ENCODE measurements at places on chromosomes 1 and 21. TPM values are rescaled to one million over a fixed set of nuclear protein-coding genes. Genes with fewer than 3 reads are reported as not detected.

DNA sequence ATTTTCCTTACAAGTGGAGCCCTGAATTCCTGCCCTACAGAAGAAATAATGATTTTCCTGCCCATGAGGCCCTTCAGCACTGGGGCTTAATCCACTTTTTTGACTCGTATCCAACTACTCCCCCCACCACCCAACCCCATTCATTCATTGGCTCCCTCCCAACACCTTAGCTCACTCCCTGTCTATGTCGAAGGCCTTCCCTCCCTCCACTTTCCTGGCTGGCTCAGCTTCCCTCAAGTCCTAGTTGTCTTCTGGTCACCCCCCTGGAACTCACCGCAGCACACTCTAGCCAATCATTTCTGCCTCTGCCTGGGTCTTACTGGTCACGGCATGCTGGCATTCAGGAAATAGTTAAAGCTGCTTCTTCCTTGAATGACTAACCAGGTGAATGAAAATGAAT is 118.9 kb downstream of the PGBD5 start:
- peak; percentile 13 for DNase-seq

DNA sequence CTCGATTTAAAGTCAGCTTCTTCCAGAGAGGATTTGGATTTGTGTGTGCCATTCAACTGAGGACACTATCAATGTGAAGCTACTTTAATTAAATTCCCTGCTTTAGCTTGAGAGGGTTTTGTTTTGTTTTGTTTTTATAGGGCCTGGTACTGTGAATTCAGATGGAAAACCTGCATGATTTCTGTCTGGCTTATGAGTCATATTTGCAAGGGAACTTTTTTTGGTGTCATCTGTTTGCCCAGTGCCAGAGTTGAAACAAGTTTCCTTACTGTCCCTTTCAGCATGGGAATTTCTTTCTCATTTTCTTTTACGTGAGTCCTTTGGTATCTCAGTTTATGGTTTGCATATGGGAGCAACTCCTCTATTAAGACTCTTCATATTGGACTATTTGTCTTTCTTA is 194.6 kb downstream of the GREM2 start:
- no peak for DNase-seq

- DNase-seq: no peak
Measured at GRCh38 chr1:198649968-198650338, 11.1 kb downstream of the PTPRC start.

- peak; percentile 87 for DNase-seq
Measured at GRCh38 chr1:16243936-16244649, 7.1 kb upstream of the CPLANE2 start.

DNA sequence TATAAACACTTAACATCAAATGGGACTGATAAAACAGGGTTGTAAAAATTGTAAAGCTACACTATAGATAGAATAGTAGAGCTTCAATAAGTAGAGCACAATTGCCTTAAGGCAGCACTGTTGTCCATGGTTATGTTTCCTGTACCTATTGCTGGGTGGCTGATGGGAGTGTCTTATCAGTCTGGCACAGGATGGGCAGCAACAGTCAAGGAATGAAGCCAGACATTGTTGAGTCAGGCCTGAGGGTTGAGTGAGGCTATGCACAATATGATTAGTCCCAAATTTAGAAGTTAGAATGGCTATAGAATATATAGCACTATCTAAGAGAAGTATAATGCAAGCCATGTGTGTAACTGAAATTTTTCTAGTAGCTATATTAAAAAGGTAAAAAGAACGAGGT is 25.0 kb upstream of the CD1D start:
- DNase-seq: no peak

BRDT gene
- total RNA-seq: not detected

- no peak for DNase-seq
Measured at GRCh38 chr1:41807390-41807789, 111.3 kb downstream of the HIVEP3 start.

SLC16A4 gene
- 20.5 TPM for total RNA-seq

SYCP1 gene
- total RNA-seq: not detected

GRCh38 chr1:96334236-96334557 is 387.4 kb upstream of the PTBP2 start:
- DNase-seq: no peak

- peak; percentile 86 for DNase-seq
Measured at GRCh38 chr1:1359308-1359663, 931 bp upstream of the MXRA8 start.

SYPL2 gene
- total RNA-seq: 4.2 TPM

GRCh38 chr1:78146205-78146771 is 100.5 kb downstream of the GIPC2 start:
- DNase-seq: no peak

DNA sequence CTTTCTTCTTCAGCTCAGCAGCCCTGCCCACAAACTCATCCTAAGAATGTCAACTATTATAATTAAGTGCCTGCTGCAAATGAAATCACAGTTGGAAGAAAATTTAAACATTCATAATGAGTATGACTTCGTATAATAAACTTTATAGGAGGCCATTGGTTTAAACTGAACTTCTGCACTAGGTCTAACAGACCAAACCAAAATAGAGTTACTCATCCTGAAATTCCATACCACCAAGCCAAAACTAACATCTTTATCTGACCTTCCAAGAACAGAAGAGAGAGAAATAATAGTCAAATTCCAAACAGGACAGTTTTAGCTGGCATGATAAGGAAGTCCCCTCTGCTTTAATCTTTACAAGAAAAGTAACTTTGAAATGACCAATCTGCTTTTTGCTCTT is 472.4 kb upstream of the PRMT6 start:
- DNase-seq: no peak

RGS13 gene
- 0.22 TPM for total RNA-seq

- no peak for DNase-seq
Measured at GRCh38 chr1:42419126-42419821, 36.5 kb downstream of the ZMYND12 start.

OR6N1 gene
- total RNA-seq: not detected

DNA sequence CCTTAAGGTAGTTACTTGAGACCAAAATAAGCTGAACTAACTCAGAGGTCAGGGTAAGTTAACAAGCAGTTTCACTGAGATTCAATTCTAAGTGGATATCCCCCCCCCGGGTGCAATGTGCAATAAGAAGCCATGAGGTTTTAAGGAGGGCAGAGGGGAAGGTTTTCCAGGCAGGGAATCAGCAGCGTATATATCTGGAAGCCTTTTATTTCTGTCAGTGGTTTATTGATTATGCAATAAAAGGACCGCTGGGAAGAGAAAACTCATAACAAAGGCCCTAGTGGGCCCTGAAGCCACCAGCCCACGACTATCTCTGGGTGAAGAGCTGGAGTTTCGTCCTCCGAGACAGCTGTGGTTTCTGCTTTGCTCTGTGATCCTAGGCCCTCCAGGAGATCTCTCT is 53.1 kb upstream of the CTPS1 start:
- no peak for DNase-seq

GRCh38 chr1:56872597-56872996 is 18.0 kb downstream of the C8A start:
- no peak for DNase-seq

All from sciatic nerve (tissue), 2 donors.